ENCODE measurements at places on chromosomes 3 and 15.

DNA sequence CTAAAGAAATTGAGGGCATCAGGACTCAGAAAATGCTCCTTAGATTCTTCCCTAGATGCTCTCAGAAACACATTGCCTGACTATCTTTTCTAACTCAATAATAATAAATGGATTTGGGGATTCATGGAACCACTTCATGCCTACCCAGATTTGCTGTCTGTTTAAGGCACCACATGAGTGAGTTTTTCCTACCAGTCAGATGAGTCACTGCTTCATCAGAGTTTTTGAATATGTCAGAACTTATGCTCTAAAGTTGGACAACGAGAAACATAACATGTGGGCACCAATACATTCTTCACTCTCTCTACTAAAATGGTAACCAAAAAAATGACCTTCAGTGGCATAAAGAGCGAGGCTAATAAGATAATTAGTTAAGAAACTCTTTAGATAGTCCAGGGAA is 1135.1 kb downstream of the TUSC7 start:
- no peak for DNase-seq

GRCh38 chr15:88604381-88605188 is 16.6 kb upstream of the AEN start:
- no peak for DNase-seq

GRCh38 chr3:10806006-10806405 is 10.0 kb upstream of the SLC6A11 start:
- no peak for DNase-seq

DNA sequence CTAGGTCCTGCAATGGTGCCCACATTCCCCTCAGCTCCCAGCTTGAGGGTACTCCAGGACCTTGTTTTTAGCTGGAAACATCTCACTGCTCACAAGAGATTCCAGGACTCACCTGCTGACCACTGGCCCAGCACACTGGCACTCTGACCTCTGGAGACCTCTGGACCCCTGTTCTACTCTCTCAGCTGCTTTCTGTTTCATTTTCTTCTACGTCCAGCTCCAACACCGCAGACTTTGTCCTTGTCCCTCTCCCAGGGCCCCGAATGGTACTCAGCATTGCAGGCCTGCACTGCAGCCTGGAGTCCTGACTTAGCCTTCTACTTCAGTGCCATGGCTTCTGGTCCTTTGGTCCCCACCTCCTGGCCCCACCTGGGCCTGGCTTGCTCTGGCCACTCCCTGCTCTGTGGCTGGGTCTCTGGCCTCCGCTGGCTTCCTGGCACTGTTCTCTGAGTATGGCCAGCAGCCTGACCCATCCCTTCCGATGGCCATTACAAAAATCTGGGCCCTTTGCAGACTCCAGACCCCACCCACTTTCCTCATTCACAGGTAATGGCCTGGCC is 27.9 kb downstream of the KY start:
- no peak for DNase-seq

GRCh38 chr3:56693750-56694149 is 10.7 kb upstream of the TASOR start:
- DNase-seq, result no peak

GRCh38 chr3:72393455-72393854 is 454.8 kb downstream of the SHQ1 start:
- DNase-seq, result no peak

DNA sequence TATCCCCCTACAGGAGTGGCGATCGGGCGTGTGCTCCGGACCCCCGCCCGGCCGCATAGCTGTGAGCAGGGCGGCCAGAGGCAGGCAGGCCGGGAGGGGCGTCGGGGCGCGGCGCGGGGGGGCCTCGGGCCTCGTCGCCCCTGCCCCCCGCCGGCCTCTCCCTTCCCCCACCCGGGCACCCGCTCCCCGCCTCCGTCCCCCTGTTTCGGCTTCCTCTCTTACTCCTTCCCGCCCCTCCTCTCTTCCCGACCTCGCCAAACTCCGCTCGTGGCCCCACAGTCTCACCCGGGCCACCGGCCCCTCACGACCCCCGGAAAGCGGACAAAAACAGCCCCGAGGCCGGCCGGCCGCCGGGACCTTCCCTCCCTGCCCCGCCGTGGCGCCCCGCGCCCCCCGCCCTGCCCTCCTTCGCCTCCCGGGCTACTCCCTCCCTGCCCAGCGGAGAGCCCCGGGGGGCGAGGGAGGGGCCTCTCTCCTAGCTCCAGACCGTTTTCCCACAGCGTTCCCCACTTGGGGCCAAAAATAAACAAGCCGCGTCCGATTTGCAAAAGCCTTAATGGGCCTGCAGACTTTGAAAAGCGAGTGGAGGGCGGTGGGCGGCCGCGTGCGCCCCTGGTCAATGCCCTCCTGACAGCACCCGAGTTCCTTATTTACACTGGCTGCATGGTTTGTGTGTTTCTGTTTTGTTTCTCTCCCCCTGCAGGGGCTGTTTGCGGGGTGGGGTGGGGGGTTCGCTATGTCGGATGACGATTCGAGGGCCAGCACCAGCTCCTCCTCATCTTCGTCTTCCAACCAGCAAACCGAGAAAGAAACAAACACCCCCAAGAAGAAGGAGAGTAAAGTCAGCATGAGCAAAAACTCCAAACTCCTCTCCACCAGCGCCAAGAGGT is 1.0 kb downstream of the UBE2E1 start:
- no peak for DNase-seq

DNA sequence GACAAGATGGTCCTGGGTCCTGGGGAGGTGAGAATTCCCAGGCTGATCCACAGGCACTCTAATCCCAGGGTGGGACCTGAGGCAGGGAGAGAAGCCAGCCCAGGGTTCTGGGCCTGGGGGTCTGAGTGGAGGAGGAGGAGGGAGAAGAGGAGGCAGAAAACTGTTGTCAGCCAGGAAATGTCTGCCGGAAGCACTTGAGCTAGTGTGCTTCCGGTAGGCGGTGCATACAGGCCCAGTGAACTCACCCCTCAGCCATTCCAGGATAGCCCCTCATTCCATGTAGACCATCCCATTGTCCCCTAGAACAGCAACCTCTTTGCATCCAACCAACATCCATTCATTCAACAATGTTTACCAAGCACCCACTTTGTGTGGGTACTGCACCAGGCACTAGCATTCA is 47.9 kb upstream of the LCTL start:
- DNase-seq, result no peak

DNA sequence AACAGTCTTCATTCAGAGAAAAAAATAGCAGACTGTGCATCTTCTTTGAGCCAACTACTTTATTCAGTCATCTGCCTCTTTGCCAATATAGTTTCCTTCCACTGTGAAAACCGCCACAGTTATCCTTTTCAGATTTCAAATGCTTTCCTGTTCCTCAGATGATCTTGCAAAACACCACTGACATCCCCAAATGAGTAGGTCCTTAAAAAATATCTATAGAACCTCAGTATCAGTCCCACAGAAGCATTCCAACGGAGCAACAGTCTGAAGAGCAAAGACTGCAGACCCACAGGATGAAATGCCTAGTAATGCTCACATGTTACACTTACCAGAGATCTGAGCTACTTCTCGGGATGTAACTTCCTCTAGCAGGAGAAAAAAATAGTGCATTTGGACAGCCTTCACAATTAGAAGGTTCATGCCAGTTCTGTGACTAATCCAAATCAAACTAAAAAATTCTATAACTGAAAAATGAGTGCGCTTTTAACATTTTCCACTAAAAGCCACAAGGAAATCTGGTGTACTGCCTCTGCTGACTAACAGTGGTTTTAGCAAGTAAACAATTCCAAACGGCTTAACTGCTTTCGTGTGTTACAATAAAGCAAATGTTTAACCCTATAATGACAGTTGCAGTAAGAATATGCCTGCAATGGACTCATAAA is at the start of gene ANKRD28:
Gene ANKRD28 (minus strand): TSS at position 338 of the 662 bp plus-strand sequence. CDS start 1,458 bp downstream, outside the sequence.
- DNase-seq, result no peak

- no peak for DNase-seq
Measured at GRCh38 chr15:62212741-62213140, 47.7 kb upstream of the C2CD4B start.

- DNase-seq, result no peak
Measured at GRCh38 chr3:105960381-105960780, 91.6 kb upstream of the CBLB start.

DNA sequence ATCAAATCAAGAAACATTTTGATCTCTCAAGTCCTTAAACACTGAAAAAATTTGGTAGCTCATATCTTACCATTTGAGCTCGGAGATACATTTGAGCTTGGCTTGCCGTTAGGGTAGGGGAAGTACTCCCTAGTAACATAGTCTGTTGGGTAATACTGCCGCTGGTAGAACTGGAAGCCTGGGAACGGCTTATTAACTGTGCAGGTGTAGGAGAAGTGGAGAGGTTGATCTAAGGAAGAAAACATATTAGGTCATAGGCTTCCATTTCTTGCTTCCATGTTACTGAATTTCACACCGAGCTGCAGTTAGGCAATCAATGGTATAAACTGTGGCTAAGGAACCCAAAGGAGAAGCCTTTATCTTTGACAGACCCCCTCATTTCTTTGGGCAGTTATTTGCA is 32.5 kb downstream of the PHC3 start:
- no peak for DNase-seq

DNA sequence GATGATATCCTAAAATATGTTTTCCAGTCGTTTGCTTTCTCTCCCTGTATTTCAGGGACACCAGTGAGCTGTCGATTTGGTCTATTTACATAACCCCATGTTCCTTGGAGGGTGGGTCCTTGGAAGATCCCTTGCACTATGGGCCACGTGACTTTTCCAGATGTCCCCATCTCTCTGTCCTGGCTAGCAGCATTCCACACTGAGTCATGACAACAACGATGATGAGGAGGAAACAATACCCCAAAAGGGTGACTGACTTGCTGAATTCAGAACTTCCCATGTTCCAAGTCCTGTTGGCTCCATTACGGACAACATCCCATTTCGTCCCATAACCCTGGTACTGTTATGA is 134.3 kb downstream of the NSMCE3 start:
- DNase-seq, result no peak

DNA sequence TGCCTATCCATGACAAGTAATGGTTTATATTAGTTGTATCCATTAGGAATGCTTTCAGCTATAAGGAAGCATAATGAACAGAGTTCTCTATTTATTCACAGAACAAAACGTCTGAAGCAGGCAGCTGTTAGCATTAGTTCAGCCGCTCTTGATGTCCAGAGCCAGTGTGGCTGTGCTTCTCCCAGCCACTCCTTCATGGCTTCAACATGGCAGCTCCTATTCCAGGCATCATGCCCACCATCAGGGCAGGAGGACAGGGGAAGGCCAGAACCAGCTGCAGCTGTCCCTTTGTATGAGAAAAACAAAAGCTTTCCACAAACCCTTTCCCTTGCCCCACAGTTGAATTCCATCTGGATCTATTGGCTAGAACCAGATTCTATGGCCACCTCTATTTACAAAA is 12.9 kb upstream of the SNRK start:
- DNase-seq, result no peak

- DNase-seq, result no peak
Measured at GRCh38 chr15:25705433-25706115, 157.6 kb downstream of the ATP10A start.

DNA sequence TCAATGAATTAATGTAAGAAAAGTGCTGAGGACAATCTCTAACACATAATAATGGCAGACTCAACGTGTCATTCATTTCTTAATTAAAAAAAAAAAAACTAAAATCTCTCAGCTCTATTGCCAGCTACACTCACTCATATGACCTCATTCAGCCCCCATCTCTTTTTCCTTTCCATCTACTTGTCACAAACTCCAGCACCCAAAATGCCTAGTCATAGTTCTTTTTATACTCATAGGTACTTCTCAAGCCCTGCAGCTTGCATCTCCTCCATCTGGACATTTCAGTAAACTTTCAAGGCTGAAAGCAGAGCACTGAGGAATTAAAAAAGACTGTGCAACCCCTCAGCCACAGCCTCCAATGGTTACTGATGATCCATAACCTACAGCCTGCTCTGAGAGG is 109.8 kb downstream of the PLCH1 start:
- no peak for DNase-seq

DNA sequence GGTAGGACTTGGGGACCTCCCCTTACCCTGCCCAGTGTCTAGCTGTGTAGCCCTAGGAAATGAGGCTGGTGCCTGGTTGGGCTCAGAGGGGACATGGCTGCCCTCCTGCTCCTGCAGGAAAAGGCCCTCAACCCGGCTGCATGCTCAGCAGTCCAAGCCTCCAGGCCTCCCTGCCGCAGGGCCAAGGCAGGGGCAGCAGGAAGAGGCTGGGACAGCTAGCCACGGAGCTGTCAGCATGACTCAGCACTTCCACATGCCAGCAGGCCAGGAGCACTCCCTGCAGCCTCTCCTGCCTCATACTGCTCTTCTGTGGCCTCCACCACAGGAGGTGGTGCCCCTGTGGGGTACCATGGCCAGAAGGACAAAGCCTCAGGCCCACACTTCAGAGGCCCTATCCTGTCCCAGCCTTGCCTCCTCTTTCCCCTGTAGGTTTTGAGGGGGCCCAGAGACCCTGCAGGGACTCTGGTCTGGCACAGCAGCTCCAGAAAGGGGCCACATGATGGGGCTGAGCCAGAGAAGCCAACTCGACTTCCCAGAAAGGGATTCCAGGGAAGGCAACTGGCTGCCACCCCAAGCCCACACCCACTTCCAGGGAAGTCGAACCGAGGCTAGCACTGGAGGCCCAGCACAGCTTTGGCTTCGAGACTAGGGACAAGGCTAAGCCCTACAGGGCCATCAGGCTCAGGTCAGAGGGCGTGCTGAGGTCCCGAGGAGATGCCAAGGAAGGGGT is 19.5 kb downstream of the TKT start:
- DNase-seq, result no peak

GRCh38 chr15:76565366-76565765 is 228.8 kb downstream of the ISL2 start:
- DNase-seq, result no peak

- no peak for DNase-seq
Measured at GRCh38 chr3:197686899-197687298, 49.8 kb downstream of the RUBCN start.

DNA sequence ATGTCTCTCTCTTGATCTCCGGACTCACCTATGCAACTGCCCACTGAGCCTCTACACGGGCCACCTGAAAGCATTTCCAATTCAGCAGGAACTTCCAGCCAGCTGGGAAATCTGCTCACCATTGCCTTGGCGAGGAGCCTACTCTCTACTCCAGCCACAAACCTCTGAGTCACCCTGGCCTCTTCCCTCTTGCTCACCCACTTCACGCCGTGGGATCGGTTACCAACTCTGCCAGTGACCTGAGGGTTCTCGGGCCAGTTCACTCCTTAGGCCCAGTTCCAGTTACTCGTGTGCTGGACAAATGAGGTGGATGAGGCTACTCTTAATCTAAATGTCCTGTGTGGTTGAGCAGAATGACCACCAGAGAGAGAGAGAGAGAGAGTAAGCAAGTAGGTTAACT is 70.1 kb downstream of the CEMIP start:
- no peak for DNase-seq

DNA sequence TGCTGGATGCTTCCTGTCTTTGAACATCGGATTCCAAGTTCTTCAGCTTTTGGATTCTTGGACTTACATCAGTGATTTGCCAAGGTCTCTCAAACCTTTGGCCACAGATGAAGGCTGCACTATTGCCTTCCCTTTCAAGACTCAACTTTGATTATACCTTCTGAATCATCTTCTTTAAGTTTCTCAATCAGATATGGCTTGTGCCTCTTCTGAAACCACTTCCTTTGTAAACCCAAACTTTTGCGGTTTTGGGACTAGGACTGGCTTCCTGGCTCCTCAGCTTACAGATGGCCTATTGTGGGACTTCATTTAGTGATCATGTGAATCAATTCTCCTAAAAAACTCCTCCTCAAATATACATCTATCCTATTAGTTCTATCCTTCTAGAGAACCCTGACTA is 47.1 kb upstream of the CADPS start:
- no peak for DNase-seq

All from stimulated activated CD8-positive, alpha-beta memory T cell treated with anti-CD3 and anti-CD28 coated beads, Interleukin-4, amount 100 ng/mL, for 1 hour (primary cell).